Liver (tissue), 10 donors: ENCODE measurements at places on chromosomes 13 and 19. TPM values are rescaled to one million over a fixed set of nuclear protein-coding genes. Genes with fewer than 3 reads are reported as not detected.

DNA sequence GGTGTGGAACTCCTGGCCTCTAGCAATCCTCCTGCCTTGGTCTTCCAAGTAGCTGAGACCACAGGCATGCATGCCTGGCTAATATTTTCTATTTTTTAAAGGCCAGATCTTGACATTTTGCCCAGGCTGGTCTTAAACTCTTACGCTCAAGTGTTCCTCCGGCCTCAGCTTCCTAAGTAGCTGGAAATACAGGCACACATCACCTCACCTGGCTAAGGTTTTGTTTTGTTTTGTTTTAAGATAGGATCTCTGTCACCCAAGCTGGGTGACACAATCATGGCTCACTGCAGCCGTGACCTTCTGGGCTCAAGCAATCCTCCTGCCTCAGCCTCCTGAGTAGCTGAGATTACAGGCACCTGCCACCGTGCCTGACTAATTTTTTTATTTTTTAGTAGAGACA, 5.5 kb upstream of the RLN3 start:
- no peaks in the 10 kb centered on the region for H3K27me3 ChIP-seq
- DNase-seq = no peak
- H3K4me3 ChIP-seq = no peak overlapping the region
- H3K4me1 ChIP-seq = no peaks in the 10 kb centered on the region
- no peaks in the 10 kb centered on the region for H3K36me3 ChIP-seq

DNA sequence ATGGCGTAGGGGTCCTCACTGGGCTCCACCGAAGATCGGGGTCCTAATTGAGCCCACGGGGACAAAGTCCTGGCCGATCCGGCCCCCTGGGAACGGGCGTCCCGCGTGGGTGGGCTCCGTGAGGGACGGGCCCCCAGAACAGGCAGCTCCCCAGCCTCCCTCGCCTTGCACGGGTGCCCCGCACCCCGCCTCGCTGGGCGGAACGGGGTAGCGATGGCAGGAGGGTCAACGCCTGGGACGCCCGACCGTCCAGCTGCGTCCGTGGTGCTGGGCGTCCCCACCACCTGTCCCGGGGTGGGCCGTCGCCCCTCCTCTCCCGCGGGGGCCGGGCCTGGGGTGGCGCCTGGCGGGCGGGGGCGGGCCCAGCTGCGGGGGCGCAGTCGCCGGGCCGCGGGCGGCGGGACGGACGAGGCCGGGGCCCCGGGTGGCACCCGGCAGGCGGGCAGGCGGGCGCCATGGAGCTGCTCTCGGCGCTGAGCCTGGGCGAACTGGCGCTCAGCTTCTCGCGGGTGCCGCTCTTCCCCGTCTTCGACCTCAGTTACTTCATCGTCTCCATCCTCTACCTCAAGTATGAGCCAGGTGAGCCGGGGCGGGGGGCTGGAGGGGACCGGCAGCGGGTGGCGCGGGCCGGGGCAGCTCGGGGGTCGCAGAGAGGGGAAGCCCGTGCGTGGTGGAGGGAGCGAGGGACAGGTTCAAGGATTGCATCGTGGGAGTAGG, at the start of gene TMEM38A:
Gene TMEM38A, plus strand, starts transcription at position 377 of the 717 bp plus-strand sequence. Its CDS starts 79 bp downstream, at position 456.
- DNase-seq = peak; percentile 48
- H3K27ac ChIP-seq = peak within 1 kb of the TSS; percentile 98
- peaks cover 34% of the 10 kb centered on the region for H3K4me1 ChIP-seq

The ZNF541 gene
- polyA plus RNA-seq = 0.09 TPM

- no peak overlapping the region for H3K27ac ChIP-seq
- no peaks in the 10 kb centered on the region for H3K27me3 ChIP-seq
- H3K36me3 ChIP-seq = no peaks in the 10 kb centered on the region
- DNase-seq = no peak
- H3K4me3 ChIP-seq = no peak overlapping the region
Observed at GRCh38 chr13:63041640-63042414, 1626.2 kb upstream of the PCDH20 start.

DNA sequence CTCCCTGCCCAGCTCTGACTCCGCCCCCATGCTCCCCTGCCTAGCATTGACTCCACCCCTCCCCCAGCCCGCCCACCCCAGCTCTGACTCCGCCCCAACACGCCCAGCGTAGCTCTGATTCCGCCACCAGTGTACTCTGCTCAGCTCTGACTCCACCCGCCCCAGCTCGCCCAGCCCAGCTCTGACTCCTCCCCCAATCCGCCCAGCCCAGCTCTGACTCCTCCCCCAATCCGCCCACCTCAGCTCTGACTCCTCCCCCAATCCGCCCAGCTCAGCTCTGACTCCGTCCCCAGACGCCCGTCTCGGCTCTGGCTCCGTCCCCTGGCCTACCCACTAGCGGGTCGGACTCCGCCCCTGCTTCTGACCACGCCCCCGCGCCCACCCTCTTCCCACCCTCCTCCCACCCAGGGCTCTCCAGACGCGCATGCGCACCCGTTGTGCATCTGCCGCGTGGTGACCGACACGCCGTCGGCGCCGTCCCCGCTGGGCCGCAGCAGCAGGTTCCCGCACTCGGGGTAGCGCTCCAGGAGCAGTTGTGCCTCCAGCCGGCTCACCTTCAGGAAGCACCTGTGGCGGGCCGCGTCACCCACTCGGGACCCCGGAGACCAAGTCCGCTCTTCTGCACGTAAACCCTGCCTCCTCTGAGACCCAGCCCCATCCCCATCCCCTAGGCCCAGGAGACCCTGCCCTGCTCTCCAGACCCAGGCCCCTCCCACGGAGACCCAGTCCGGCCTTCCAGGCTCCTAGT, 10.2 kb downstream of the STAP2 start:
- no peaks in the 10 kb centered on the region for H3K27me3 ChIP-seq
- no peak overlapping the region for H3K27ac ChIP-seq
- peak overlapping the region; percentile 43 for H3K4me3 ChIP-seq
- peak; percentile 95 for DNase-seq

DNA sequence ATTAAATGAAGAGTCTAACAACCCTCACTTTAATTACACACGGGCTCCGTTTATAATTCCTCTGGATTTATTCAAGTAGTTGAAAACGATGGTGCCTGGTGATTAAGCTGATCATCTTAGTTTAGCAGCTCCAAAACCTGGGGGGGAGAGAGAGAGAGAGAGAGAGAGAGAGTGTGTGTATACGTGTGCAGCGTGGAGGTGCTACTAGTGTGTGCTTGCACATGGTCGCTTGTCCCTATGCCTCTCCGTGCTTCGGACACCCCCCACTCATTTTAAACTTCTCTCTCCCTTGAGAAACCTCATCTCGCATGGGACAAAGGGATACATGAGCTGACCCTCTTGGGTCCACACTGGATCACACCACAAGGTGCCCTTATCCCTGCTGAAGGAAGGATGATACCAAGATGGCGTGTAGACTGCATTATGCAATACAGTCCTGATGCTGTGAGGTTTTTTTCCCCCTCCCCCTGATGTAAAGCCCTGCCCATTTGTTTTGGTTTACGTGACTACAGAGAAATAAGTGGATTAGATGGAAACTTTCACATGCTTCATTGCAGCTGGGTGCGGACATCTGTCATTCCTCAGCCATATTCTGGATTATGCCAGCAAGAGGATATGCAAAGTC, 320.8 kb downstream of the ZNF536 start:
- H3K27me3 ChIP-seq = peaks cover 2% of the 10 kb centered on the region
- H3K4me1 ChIP-seq = no peaks in the 10 kb centered on the region
- no peak overlapping the region for H3K27ac ChIP-seq
- no peaks in the 10 kb centered on the region for H3K36me3 ChIP-seq

DNA sequence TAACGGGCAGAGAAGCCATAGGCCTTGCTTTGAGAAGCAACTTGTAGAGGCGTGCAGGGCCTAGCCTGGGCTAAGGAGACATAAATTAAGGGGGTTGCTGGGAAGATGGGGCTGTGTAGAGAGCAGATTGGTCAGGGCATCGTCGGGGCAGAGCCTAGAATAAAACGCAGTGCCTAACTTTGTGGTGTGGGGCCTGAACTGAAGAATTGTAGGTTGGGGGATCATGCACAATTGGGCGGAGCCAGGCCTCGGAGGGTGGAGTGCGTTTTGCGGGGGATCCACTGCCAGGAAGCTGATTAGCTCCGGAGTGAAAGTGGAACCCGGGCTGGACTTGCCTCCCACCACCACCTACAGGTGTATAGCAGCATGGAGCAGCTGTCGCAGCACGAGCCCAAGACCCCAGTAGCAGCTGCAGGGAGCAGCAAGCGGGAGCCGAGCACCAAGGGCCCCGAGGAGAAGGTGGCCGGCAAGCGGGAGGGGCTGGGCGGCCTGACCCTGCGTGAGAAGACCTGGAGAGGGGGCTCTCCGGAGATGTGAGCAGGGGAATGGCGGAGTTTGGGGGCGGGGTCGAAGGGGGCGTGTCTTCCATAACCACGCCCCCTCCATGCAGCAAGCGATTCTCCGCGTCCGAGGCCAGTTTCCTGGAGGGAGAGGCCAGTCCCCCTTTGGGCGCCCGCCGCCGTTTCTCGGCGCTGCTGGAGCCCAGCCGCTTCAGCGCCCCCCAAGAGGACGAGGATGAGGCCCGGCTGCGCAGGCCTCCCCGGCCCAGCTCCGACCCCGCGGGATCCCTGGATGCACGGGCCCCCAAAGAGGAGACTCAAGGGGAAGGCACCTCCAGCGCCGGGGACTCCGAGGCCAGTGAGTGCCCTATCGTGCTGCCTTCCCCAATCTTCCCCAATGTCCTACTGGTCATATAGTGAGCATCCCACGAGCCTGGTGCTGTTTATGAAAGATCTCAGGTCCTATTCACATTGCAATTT, 13.8 kb downstream of the DNASE2 start:
- DNase-seq = peak; percentile 78
- H3K27me3 ChIP-seq = no peaks in the 10 kb centered on the region
- no peak overlapping the region for H3K4me3 ChIP-seq
- H3K36me3 ChIP-seq = no peaks in the 10 kb centered on the region
